ENCODE measurements at places on chromosomes 3 and 15. TPM values are rescaled to one million over a fixed set of nuclear protein-coding genes. Genes with fewer than 3 reads are reported as not detected.

PPP2R3A gene
- total RNA-seq = 7.5 TPM

RPP25 gene
- 13.2 TPM for total RNA-seq

ZDHHC23 gene
- total RNA-seq = 6.1 TPM

THRB gene
- total RNA-seq = 0.33 TPM

GABRB3 gene
- total RNA-seq = 0.07 TPM

MESP1 gene
- total RNA-seq = 0.46 TPM

TMEM108 gene
- 0.40 TPM for total RNA-seq

SUSD5 gene
- 3.8 TPM for total RNA-seq

All from pulmonary artery endothelial cell (primary cell).